ENCODE measurements at places on chromosomes 4 and X.

GRCh38 chr4:174553031-174553430 is 30.7 kb upstream of the HPGD start:
- no peak for DNase-seq

GRCh38 chrX:23938690-23939089 is 30.9 kb downstream of the CXorf58 start:
- no peak for DNase-seq

GRCh38 chrX:16458208-16458607 is 191.8 kb upstream of the S100G start:
- no peak for DNase-seq

DNA sequence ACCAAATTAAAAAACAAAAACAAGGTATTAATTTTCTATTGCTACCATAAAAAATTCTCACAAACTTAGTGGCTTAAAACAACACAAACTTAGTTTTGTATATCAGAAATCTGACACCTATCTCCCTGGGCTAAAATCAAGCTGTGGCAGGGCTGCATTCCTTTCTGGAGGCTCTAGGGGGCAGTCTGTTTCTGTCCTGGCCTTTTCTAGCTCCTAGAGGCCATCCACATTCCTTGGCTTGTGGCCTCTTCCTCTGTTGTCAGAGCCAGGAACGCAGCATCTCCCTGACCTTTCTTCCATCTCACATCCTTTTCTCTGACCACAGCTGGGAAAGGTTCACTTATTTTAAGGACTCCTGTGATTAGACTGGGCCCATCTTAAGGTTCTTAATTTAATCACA is 38.9 kb upstream of the TLR2 start:
- DNase-seq = no peak

- no peak for DNase-seq
These were observed 33.5 kb upstream of the CYBB start for GRCh38 chrX:37746218-37746941.

- no peak for DNase-seq
These were observed 293.5 kb upstream of the FAT1 start for GRCh38 chr4:187017147-187017546.
